H7 (cell line): ENCODE measurements at places on chromosomes 2 and 18. TPM values are rescaled to one million over a fixed set of nuclear protein-coding genes. Genes with fewer than 3 reads are reported as not detected.

DNA sequence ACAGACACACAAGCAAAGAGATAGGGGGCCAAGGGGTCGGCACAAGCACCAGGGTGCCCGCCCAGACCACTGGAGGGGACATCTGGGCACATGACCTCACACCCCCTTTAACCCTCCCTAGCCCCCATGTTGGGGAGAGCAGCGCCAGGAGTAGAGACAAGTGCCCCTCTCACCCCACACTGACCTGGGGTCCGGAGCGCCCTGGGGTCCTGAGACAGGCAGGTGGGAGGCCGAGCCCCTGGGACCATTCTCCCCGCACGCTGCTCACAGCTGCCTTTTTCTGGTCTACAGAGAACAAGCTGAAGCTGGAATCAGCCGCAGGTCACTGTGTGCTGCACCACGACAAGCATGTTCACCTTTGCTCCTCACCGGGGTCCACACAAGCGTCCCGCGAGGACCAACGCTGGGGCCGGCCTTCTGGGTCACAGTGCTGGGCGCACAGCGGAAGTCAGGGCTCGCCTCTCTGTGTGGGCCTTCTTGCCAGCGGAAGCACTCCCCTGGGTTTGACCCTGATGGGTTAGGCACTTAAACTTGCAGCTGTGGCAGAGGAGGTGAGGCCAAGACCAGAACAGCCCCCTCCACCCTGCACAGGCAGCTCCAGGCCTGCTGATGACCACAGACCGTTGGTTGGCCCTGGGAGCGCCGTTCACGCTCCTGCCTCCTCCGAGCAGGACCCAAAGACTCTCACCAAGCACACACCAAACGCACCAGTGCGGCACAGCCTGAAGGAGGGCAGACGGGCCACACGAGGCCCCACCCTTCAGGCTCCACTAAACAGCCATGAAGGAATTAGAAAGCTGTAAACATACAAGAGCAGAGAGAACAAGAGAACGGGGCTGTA is 275.3 kb downstream of the EIPR1 start:
- DNase-seq, result no peak

DNA sequence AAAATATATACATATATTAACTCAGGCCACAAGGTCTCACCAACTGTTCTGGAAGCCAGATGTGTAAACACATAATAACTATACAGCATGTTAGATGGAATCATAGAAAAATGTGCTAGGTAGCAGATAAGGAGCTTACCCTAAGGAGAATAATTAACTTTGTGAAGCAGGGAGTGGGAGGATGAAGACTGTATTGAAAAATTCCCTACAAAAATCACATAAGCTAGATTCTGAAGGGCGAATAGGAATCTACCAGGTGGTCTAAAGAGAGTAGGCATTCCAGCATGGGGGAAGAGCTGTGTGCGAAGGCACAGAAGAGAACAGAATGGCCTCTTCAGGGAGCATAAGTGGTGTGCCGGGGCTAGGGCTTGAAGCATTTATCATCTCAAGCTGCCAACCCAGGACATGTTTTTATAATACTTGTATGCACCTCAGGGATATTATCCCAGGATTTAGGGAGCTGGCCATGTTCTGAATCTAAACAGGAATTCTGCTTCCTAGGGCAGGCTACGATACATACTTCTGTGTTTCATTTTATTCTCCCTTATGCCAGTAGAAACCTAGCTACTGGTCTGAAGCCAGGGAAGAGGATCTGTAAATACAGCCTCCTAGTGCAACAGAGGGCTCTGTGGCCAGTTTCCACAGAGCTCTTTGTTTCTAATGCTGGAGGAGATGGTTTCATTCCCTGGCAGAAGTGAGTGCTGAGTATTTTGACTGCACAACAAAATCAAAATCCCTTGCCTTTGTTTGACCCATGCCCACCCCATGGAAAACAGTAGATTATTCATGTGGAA is 56.7 kb downstream of the NEMP2 start:
- no peak for DNase-seq

The ING5 gene
- 41.2 and 41.4 TPM in 2 replicates for total RNA-seq

- no peak for DNase-seq
Observed at GRCh38 chr2:171958475-171958874, 36.2 kb downstream of the HAT1 start.

The CD302 gene
- 0.33 and 1.2 TPM in 2 replicates for total RNA-seq

The ATRAID gene
- 182 and 203 TPM in 2 replicates for total RNA-seq

GRCh38 chr2:231821908-231822307 is 35.7 kb downstream of the COPS7B start:
- no peak for DNase-seq

The NDC80 gene
- total RNA-seq, result 40.9 and 59.3 TPM in 2 replicates

DNA sequence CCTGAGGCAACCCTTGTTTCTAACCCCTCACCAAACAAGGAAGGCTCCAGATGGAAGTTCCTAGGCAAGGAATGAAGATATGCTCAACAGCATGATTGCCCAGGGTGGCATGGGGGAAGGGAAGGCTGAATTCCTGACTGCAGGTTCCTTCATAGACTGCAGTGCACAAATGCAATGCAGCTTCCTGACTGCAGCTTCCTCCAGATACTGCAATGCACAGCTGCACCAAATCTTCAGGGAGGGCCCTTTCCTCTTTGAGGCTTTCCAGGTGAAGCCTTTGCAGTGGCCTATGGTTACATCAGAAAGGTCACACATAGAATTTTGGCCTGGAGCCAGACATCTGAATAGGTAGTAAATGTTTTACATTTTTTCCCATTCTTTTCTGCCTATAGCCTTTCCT is 58.8 kb upstream of the DYNAP start:
- DNase-seq, result no peak

The PPP1R1C gene
- 0.89 and 1.3 TPM in 2 replicates for total RNA-seq

GRCh38 chr2:57376985-57377384 is 669.6 kb upstream of the VRK2 start:
- DNase-seq, result peak; percentile 33

DNA sequence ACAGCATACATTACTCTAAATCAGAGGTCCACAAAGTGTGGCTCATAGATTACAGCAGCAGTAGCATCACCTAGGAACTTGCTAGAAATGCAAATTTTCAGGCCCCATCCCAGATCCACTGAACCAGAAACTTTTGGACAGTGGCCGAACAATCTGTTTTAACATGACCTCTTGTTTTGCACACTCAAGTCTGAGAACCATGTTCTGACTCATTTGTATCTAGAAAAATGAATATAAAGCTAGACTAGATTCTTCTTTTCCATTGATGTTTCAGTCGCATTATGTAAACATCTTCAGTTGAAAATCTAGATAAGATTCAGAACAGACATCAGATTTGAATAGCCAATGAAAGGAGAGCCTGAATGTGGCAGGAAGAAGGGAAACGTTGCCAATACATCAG is 608.8 kb downstream of the LRP1B start:
- no peak for DNase-seq
